ENCODE measurements at places on chromosomes 7 and 10. TPM values are rescaled to one million over a fixed set of nuclear protein-coding genes. Genes with fewer than 3 reads are reported as not detected.

GRCh38 chr10:49298671-49298982 is 343 bp upstream of the C10orf71 start:
- DNase-seq, result no peak

DNA sequence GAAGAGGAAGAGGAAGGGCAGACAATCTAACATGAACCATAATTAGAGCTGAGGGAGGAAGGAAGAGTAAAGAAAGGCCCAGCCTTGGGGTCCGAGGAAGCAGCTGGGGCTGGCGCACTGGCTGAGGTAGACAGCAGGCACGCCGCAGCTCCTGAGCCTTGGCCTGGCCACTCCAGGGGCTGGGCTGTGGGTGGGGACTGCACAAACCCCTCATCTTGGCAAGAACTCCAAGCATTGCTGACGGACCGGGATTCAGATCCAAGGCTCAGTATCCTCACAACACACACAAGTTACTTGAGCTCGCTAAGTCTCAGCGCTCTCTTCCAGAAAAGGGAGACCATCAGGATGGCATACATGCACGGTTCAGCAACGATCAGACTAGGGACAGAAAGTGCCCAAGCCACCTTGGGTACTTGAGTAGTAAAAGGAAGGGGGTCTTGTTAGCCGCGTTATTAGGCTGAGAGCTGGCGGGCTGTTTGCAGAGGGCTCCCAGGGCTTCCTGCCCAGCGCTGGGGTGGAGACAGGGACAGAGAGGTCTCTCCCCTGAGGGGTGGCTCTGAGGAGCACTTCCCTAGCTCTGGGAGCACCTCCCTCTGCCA is 4.5 kb downstream of the TNS3 start:
- no peak for DNase-seq

DNA sequence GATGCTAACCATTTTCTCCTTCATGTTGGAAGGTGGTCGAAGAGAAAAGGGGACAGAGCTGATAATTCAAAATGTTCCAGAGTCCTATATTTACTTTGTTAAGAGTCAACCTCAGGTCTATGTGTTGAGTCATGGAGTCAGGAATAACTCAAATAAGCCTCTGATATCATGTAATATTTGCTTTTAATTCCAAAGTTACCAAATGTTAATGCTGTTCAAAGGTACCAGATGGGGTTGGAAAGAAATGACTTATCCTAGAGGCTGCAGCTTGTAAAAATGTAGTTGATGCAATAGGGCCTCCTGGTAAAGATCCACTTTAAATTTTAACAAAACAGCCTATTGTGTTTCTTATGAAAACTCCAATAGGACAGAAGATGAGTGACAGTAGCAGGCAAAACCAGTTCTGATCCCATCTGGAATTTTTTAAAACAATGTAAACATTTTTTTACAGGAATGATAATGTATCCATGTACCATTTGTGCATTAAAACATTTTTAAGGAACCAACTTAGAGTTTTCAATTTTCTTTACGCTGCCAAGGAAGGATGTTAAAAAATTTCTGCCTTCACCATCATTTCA is 218.2 kb downstream of the ANK3 start:
- DNase-seq, result no peak

DNA sequence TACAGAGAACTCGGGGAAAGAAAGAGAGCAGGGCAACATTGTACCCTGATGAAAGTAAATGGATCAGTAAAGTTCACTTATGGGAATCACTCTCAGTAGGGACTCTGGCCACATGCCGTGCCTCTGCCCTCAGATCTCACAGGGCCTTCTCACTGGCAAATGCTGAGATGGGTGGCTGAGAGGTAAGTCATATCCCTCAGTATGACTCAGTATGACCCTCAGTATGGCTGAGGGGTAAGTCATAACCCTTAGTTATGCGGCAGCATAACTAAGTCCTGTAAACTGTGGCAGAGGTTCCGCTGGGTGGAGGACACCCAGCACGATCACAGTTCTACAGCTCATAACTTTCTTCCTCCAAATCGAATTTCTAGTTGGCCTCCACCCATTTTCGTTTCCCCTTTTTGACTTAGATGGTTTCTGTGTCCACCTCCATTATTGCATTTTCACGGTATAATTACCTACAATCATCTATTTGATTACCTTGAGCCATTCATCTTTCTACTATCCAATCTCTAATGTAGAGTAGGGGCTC is 26.5 kb upstream of the WNT16 start:
- DNase-seq, result no peak

- DNase-seq, result no peak
Observed at GRCh38 chr10:14507176-14507575, 176.5 kb upstream of the FRMD4A start.

- no peak for DNase-seq
Observed at GRCh38 chr7:114678116-114678515, 243.8 kb upstream of the MDFIC start.

GRCh38 chr7:101688183-101688831 is 59.2 kb upstream of the MYL10 start:
- no peak for DNase-seq

DNA sequence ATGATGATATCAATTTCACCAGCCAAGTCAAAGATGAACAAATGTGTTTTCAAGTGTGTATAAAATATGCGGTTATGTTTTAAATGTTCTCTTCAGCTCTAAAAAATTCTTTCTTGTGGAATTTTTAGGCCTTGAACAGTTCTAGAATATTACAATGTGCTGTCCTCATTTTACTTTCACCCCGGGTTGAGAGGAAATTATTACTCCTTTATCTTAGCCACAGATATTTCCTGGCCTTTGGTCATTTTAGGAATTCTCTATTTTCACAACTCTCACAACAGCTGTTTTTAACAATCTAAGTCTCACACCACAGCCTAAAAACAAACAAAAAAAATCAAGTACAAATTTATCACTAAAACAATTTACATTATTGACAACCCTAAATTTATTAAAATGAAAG is 112.2 kb upstream of the HGF start:
- DNase-seq, result no peak

DNA sequence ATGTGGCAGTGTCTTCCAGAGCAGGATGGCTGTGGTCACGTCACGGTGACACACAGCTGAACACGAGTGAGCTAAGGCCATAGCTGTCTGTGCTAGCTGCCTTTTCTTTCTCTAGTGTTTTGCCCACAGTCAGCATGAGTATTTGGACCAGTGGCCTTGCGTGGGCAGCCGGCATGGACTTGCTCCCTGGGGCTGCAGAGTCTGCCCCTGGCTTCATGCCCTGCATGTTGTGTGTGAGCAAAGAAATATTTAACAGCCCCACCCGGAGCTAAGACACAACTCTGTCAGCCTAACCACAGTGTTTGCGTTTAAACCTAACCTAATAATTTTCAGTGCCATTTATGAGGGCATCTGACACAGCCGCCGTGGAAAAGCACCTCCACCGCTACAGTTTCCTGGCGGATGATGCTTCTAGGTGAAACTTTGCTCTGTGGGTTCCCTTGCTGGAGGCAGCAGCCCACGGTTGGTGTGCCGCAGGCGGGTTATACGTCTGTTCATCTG is 14.6 kb downstream of the CHST12 start:
- DNase-seq, result no peak

DNA sequence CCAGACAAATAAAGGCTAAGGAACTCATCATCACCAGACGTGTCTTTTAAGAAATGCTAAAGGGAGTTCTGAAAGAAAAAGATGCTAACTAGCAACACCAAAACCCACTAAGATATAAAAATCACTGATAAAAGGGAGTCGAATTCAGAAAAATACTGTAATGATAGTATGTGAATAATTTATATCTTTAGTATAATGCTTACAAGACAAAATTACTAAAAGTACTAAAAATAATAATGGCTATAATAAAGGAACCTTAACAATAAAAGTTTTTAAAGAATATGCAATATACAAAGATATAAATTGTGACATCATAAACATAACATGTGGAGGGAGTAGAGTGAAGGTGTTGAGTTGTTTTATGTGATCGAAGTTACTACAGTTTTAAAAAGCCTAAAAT is 28.3 kb downstream of the HPSE2 start:
- DNase-seq, result no peak

Gene CPA1
- not detected for total RNA-seq

Gene WNT8B
- total RNA-seq, result not detected
